ENCODE measurements at places on chromosomes 12 and 14. TPM values are rescaled to one million over a fixed set of nuclear protein-coding genes. Genes with fewer than 3 reads are reported as not detected.

Gene PLA2G1B
- total RNA-seq: not detected

Gene LMO3
- total RNA-seq: 63.9 TPM

Gene SLC22A17
- total RNA-seq: 13.0 TPM

Gene DNAJC22
- 9.2 TPM for total RNA-seq

Gene DPF3
- 0.19 TPM for total RNA-seq

DNA sequence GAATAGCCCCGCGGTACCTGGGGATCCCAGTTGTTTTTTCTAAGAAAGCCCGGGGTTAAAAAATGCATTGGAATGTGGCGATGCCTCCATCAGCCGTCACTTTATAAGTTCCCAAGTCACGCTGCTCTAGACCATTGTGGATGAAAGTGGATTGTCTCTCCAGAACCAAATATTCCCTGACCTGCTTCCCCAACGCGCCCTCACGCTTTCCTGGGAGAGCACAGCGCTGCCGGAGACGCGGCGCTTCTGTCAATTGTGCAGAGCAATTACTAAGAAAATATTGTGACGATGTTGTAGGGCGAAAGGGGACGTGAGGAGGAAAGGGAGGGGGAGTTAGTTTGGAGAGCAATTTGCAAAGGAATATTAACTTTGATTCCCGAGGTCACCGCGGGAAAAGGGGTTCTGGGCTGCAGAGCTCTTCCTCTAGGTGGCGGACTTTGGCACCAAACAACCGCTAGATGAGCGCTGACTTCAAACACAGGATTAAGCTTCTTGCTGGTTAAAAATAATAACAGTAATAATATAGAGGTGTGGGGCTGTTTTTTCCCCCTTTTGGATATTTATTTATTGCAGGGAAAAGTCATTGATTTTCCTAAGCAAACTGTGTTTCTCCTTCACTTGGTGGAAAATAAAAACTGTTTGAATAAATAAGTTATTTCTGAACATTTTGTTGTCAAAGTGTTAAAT lies 9.6 kb upstream of the FOXG1 start:
- DNase-seq: no peak

GRCh38 chr14:74684434-74684833 lies 28.4 kb downstream of the AREL1 start:
- no peak for DNase-seq

- DNase-seq: no peak
These were observed 5.5 kb downstream of the PPP2R3C start for GRCh38 chr14:35116242-35116641.

DNA sequence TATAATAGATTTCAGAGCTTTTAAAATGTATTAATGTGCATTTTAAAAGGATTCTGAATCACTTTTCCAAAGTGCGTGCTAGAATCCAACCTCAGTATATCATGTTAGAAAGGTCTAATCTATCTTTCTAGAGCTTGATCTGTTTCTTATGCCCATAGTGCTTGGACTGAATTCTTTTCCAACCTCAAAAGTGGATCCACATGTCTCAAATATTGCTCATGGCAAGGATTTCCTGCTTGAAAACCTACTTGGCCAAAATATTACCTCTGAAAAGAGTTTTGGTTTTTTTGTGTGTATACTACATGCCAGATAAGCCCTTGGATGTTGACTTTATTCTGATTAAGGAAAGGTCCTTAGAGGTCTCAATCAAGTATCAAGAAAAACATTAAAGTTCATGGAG lies 16.9 kb upstream of the SLC6A15 start:
- no peak for DNase-seq

DNA sequence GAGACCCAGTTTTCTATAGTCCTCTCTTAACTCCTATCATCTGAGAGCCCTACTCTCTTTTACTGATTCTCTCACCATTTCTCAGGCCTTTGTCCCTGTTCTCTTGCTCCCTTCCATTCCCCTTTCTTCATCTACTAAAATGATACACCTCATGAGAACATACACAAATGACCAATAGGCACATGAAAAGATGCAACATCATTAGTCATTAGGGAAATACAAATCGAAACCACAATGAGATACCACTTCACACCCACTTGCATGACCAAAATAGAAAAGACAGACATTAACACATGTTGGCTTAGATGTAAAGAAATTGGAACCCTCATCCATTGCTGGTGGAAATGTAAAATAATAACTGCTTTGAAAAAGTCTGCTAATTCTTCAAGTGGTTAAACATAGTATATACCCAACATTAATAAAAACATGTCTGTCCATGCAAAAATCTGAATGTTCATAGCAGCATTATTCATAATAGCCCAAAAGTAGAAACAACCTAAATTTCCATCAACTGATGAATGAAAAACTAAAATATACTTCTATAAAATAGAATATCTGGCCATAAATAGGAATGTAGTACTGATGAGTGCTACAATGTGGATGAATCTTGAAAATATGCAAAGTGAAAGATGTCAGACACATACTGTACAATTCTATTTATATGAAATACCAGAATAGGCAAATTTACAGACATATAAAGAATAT lies 66.0 kb downstream of the DENND5B start:
- no peak for DNase-seq

- no peak for DNase-seq
These were observed 557.2 kb upstream of the STXBP6 start for GRCh38 chr14:25607192-25607591.

GRCh38 chr12:105801351-105801750 lies 337.4 kb downstream of the NUAK1 start:
- DNase-seq: no peak

- peak; percentile 9 for DNase-seq
These were observed 157.4 kb upstream of the C14orf180 start for GRCh38 chr14:104421892-104422828.

GRCh38 chr14:67532998-67533753 lies at the start of gene PLEKHH1:
PLEKHH1 (plus strand) TSS chr14:67533290; CDS start chr14:67541868, 8,578 bp downstream.
- no peak for DNase-seq

- no peak for DNase-seq
These were observed 71.2 kb downstream of the RASSF8 start for GRCh38 chr12:26029736-26030022.

DNA sequence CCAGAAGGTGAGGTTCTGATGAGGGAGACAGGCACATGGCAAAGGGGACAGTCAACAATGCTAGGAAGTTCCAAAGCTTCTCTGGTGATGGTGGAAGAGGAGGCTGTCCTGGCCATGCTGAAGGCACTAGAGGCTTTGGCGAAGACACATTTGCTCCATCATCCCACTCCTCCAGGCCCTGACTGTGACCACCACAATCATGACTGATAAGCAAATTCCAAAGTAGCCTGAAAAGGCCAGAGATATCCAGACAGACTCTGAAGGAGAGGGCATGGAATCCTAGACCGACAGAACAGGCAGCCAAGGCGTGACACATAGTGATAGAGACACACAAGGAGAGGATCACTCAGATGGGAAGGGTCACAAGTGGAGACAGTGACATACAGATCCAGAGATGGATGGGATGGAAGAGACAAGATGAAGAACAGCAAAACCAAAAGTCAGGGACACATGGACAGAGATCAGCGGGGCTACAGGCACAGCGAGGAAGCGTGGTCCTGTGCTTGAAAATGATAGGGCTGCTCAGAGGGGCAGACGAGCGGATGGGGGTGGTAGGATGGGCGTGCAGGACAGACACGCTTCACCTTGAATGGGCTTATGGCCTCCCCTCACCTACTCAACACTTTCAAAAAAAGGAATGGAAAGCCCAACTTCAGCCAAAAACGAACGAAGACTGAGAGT lies 1.3 kb downstream of the ZFHX2 start:
- no peak for DNase-seq

DNA sequence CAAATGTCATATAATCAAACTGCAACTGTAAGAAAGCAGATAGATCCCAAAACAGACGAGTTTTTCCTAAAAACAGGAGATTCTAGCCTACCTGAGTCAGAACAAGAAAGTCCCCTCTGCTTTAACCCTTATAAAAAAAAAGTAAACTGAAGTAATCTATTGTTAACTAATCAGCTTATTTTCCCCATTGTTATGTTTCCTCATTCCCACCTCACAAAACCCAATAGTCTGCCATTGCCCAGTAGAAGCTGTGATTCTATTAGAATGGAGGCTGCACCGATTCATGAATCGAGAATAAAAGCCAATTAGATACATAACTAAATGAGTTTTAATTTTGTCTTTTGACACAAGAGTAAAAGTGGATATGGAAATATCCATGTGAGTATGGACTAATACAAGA lies 115.4 kb downstream of the MED13L start:
- no peak for DNase-seq

DNA sequence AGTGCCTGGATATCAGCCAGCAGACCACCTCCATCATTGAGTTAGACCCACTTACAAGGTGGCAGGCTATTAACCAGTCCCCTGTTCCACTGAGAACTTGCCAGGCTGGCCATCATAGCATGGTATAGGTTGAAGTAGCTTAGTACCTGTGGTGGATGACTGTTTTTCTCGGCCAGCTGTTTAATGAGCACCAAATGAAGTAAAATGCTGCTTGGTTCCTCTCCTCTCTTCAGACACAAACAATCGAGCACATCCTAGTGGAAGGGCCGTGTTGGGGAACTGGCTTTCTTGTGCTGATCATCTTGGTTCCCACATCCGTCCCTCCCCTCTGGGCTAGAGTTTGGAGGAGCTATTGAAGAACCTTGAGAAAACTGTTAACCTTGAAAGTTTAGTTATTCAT lies 486.2 kb downstream of the RAD51B start:
- no peak for DNase-seq

GRCh38 chr14:68251769-68252100 lies 432.2 kb downstream of the RAD51B start:
- no peak for DNase-seq

DNA sequence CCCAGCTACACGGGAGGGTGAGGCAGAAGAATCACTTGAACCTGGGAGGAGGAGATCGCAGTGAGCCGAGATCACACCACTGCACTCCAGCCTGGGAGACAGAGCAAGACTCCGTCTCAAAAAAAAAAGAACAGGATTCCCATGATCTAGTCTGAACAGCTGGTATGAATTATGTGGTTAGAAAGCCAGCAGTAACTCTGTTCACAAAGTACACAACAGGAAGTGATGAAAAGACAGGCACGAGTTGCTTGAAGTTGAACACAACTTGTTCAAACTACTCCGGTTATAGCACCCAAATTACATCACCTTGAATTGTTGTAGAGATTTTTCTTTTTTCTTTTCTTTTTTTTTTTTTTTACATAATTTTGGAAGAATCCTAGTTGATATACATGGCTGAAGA lies 238.8 kb upstream of the RGS6 start:
- DNase-seq: no peak

DNA sequence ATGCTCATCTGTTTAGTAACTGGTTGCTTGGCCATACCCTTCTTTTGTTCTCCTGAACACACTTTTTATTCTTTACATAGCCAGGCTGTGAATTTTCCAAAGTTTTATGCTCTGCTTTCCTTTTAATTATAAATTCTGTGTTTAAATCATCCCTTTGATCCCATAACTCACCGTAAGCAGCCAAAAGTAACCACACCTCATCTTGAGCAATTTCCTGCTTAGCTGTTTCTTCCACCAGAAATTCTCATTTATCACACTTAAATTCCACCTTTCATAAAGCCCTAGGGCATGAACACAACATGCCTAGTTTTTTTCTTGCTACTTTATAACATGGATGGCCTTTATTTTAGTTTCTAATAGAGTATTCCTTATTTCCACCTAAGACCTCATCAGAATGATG lies 510.7 kb downstream of the C12orf50 start:
- DNase-seq: no peak

- DNase-seq: no peak
These were observed 16.1 kb downstream of the CHGA start for GRCh38 chr14:92938890-92939671.

- DNase-seq: peak; percentile 56
These were observed 9.2 kb upstream of the INF2 start for GRCh38 chr14:104680056-104680805.

- no peak for DNase-seq
These were observed 3.0 kb downstream of the ZBTB1 start for GRCh38 chr14:64507376-64508156.

DNA sequence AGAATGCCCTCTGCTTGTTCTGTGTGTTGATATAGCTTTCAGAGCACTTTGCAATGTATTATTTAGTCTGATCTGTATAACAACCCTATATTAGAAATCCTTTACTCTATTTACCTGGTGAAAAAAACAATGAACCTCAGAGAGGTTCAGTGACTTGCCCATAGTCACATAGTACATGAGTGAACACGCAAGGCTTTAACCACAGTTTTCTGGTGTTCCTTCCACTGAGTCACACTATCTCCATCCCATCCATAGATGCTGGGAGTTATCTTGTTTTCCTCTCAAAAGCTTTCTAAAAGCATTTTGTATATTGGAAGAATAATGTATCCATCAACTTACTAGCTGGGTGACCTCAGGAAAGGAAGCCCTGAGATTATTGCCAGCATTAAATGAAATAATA lies 104.5 kb downstream of the NT5DC3 start:
- no peak for DNase-seq

DNA sequence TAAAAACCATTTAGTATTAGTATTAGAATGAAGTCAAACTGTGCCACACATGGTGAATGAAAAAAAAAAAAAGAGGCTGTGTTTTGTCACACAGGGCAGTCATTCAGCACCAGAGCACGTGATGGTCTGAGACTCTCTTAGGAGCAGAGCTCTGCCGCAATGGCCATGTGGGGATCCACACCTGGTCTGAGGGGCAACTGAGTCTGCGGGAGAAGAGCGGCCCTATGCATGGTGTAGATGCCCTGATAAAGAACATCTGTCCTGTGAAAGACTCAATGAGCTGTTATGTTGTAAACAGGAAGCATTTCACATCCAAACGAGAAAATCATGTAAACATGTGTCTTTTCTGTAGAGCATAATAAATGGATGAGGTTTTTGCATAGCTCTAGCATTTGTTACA lies 12.2 kb upstream of the BDKRB1 start:
- no peak for DNase-seq

DNA sequence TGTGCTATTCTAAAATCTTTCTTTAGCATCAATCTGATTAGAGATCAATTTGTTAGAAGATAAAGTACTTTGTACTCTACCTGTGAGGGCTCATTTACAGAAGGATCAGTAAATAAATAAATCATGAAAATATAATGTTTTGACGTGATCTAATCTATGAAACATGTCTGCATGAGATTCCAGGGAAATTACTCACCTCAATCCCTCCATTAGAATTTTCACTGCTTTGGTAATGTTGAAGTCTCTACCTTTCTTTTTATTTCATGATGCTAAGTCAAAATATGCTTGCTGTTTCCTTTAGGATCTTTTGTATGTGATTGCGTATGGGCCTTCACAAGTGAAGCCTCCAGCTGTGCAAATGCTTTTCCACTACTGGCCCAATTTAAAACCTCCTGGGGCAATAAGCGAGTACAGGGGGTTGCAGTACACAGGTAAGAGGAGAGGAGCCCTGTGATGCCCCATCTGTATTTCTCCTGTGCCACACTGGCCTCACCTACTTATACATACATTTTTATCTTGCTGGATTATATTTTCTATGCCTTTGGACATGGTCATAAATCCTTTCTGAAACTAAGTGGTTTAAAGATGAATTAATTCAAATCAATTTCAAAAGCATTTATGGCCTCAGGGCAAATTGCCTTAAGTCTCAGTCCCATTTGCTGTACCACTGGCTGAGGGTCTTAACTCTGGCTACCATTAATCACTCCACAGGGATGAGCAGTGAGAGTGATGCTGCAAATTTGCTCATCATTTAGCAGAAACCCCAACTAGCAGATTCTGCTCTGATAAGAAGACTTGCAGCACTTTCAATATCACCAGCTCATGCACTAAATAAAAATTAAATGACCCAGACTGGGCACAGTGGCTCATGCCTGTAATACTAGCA lies 66.4 kb downstream of the UNC79 start:
- no peak for DNase-seq
